ENCODE measurements at places on chromosomes 11 and 22. TPM values are rescaled to one million over a fixed set of nuclear protein-coding genes. Genes with fewer than 3 reads are reported as not detected.

A4GALT gene
- total RNA-seq, result not detected

DNA sequence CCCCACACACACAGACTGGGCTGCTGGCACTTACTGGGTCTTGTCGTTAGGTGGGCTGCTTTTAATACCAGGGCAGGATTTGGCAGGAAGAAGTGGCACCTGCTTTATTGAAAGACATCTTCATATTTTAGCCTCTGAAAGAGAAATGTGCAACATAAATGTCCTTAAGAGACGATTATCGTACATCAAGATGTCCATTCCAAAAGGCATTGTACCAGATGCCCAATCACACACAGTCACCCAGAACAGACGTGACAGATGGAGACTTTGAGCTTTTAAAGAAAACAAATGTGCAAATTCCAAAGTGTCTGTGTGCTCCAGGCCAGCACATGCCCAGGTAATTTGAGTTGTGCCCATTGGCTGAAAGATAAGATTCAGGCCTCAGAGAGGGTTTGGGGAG, 155.7 kb downstream of the RRAS2 start:
- H3K36me3 ChIP-seq, result no peaks in the 10 kb centered on the region
- DNase-seq, result no peak
- H3K27ac ChIP-seq, result no peak overlapping the region
- H3K4me3 ChIP-seq, result no peak overlapping the region
- peaks cover 13% of the 10 kb centered on the region for H3K4me1 ChIP-seq
- H3K27me3 ChIP-seq, result no peaks in the 10 kb centered on the region

IL10RA gene
- total RNA-seq, result 661 TPM

GRCh38 chr11:11977206-11977938, 31.1 kb downstream of the DKK3 start:
- H3K4me1 ChIP-seq, result no peaks in the 10 kb centered on the region
- no peak for DNase-seq
- H3K4me3 ChIP-seq, result no peak overlapping the region
- no peaks in the 10 kb centered on the region for H3K27me3 ChIP-seq
- no peak overlapping the region for H3K27ac ChIP-seq

GRCh38 chr22:26552466-26552865, 37.5 kb downstream of the TPST2 start:
- no peak overlapping the region for H3K27ac ChIP-seq
- H3K4me3 ChIP-seq, result no peak overlapping the region
- no peaks in the 10 kb centered on the region for H3K36me3 ChIP-seq
- DNase-seq, result no peak
- no peaks in the 10 kb centered on the region for H3K27me3 ChIP-seq

TSPAN32 gene
- total RNA-seq, result 60.0 TPM

RTN4R gene
- 1.3 TPM for total RNA-seq

DNA sequence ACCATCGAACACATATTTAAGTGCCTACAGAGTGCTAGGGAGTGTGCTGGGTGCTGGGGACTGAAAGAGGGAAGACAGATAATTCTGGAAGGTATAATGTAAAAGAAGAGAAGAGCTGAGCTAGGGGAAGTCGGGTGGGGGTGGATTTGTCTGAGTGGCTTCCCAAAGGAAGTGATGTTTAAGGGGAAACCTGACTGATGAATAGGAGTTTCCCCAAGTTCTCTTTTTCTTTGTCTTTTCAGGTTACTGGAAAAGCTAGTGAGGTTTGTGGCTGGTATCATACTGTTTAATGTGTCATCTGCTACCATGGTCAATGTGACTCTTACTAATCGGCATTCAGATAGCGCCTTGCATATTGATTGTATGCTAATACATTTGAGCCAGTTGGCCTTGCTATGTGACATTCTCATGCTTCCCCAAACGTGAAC, 151.6 kb upstream of the MTMR2 start:
- no peak overlapping the region for H3K4me3 ChIP-seq
- DNase-seq, result no peak
- no peak overlapping the region for H3K27ac ChIP-seq
- no peaks in the 10 kb centered on the region for H3K4me1 ChIP-seq

LDLRAD3 gene
- not detected for total RNA-seq

DNA sequence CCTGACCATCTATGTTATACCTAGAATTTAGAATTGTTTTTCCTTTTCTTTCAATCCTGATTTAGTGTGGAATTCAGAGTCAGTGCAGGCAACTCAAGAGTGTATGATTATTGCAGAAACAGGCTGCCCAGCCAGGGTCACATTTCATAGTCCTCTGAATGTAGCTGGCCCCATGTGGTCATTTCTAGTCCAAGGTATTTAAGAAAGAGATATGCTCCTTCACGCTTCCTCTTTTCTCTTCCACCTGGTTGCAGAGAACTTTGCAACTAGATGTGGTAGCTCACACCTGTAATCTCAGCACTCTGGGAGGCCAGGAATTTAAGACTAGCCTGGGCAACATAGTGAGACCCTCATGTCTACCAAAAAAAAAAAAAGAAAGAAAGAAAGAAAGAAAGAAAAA, 27.6 kb upstream of the LDLRAD3 start:
- no peaks in the 10 kb centered on the region for H3K4me1 ChIP-seq
- H3K4me3 ChIP-seq, result no peak overlapping the region
- H3K27me3 ChIP-seq, result no peaks in the 10 kb centered on the region
- DNase-seq, result no peak
- H3K27ac ChIP-seq, result no peak overlapping the region

GRCh38 chr11:96073536-96073935, 149.6 kb upstream of the MTMR2 start:
- peaks cover 8% of the 10 kb centered on the region for H3K36me3 ChIP-seq
- H3K27me3 ChIP-seq, result no peaks in the 10 kb centered on the region
- H3K4me1 ChIP-seq, result no peaks in the 10 kb centered on the region
- no peak for DNase-seq
- no peak overlapping the region for H3K4me3 ChIP-seq
- H3K27ac ChIP-seq, result no peak overlapping the region

- H3K27ac ChIP-seq, result no peak overlapping the region
- no peaks in the 10 kb centered on the region for H3K36me3 ChIP-seq
- no peak overlapping the region for H3K4me3 ChIP-seq
- H3K27me3 ChIP-seq, result no peaks in the 10 kb centered on the region
- no peaks in the 10 kb centered on the region for H3K4me1 ChIP-seq
Observed at GRCh38 chr22:50684986-50685385, 12.4 kb downstream of the SHANK3 start.

DNA sequence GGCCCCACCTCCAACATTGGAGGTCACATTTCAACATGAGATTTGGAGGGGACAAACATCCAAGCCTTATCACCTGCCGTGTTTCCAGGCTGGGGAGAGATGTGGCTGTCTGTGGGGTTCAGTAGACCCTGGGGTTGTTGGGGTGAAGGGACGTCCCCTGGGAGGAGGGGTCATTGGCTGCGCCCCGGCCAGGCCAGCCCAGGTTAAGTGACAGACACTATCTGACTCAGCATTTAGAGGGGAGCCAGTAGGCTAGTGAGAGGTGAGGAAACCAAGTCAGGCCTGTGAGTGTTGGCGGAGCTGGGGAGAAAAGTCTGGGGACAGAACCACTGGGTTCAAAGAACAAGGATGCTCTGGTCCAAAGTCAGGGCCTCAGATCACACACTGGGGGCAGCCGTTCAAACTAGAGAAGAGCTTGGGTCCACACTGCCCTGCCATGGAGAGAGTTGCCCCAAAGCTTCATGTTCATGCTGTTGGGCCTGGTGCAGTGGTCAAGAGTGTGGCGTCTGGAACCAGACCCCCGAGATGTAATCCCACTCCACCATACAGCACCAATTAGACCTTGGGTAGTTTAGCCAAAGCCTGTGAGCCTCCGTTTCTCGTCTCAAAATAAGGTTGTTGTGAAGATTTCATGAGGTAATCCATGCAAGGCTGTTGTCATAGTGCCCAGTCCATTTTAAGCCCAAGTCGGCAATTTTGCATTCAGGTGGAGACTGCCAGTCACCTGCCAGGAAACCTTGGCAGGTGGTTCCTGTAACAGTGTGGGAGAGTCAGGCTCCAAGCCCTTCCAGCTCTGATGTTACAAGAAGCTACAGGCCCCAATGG, 1289.6 kb downstream of the TBC1D22A start:
- H3K27me3 ChIP-seq, result no peaks in the 10 kb centered on the region
- H3K4me1 ChIP-seq, result no peaks in the 10 kb centered on the region
- no peak overlapping the region for H3K4me3 ChIP-seq
- no peak overlapping the region for H3K27ac ChIP-seq
- H3K36me3 ChIP-seq, result no peaks in the 10 kb centered on the region

MMP8 gene
- not detected for total RNA-seq

- H3K4me1 ChIP-seq, result no peaks in the 10 kb centered on the region
- no peak overlapping the region for H3K27ac ChIP-seq
- DNase-seq, result no peak
- no peaks in the 10 kb centered on the region for H3K36me3 ChIP-seq
Observed at GRCh38 chr11:8928981-8929615, 3.6 kb downstream of the C11orf16 start.

DNA sequence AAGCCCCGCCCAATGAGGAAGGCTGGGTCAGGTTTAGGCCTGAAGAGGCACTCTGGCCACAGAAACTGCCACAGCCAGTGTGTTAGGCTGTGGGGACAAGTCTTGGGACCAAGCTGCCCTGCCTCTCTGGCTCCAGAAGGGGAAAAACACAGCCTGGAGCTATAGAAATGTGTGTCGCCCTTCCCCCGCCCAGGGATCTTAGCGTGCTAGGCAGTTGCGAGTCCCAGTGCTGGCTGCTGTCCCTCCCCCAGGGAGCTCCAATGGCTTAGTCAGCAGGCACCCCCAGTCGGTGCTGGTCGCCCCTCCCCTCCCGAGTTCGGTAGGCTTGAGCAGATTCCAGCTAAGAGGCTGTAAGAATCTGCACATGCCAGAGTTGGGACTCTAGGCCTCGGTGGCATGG, 99.5 kb upstream of the API5 start:
- H3K4me3 ChIP-seq, result no peak overlapping the region
- H3K36me3 ChIP-seq, result no peaks in the 10 kb centered on the region
- H3K27me3 ChIP-seq, result no peaks in the 10 kb centered on the region
- H3K4me1 ChIP-seq, result no peaks in the 10 kb centered on the region
- no peak for DNase-seq

CASP5 gene
- total RNA-seq, result not detected

Data from CD4-positive, CD25-positive, alpha-beta regulatory T cell (primary cell).